ENCODE measurements at places on chromosomes 5 and 9. TPM values are rescaled to one million over a fixed set of nuclear protein-coding genes. Genes with fewer than 3 reads are reported as not detected.

GRCh38 chr5:97004423-97005060, 68.7 kb downstream of the LNPEP start:
- no peak for DNase-seq

Gene PNPLA7
- polyA plus RNA-seq = 5.2 TPM

GRCh38 chr9:23581931-23582330, 244.1 kb downstream of the ELAVL2 start:
- DNase-seq = no peak

Gene ZFAND5
- 189 TPM for polyA plus RNA-seq

DNA sequence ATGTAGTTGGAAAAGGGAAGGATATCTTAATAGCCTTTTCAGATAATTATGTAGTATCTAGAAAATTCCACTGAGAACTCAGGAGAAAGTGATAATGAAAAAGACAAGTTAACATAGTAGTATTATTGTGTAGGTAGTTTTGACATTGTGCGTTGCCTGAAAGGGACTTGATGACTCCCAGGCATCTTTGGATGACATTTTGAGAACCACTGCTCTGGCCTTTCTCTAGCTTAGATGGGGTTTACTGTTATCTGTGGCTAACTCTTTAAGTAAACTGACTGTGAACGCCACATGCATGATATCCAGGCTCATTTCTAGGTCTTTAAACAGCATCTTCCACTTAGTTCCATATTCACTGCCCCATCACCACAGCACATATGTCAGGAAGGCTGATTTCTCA, 14.4 kb upstream of the FYB1 start:
- DNase-seq = no peak

DNA sequence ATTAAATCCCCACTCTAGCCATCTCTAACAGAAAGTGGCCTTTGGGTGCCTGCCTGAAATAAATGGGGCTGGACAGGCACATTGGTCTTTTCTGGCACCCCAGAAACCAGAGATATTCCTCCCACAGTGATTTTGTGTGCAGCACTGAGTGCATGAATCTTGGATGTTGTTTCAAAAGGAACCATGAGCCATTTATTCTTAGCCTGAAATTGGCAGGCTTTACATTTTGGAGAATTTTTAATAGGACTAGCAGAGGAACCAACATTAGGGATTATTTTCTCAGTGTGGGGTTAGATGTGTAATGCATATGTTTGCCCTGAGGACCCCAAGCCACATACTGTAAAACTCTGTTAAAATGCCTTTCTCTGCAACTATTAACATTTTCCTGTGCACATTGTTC, 451.3 kb downstream of the NFIB start:
- no peak for DNase-seq

- no peak for DNase-seq
Observed at GRCh38 chr5:3943859-3944258, 348.2 kb downstream of the IRX1 start.

DNA sequence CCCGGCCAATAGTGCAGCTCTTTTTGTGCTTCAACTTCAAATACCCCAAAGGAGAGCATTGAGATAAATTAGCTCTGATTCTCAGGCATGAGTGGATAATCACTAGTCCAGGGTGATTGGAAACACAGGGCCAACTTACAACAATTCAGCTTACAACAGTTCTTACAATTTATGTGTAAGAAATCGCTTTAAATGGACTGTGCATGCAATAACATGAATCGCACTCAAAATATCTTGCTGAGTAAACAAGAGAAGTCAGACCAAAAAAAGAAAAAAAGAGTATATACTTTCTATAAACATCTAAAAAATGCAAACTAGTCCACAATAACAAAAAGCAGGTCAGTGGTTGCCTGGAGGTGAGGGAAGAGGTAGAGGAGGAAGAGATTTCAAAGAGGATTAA, 150.6 kb upstream of the EDIL3 start:
- no peak for DNase-seq

GRCh38 chr9:7935681-7936080, 136.1 kb upstream of the DMAC1 start:
- DNase-seq = no peak

DNA sequence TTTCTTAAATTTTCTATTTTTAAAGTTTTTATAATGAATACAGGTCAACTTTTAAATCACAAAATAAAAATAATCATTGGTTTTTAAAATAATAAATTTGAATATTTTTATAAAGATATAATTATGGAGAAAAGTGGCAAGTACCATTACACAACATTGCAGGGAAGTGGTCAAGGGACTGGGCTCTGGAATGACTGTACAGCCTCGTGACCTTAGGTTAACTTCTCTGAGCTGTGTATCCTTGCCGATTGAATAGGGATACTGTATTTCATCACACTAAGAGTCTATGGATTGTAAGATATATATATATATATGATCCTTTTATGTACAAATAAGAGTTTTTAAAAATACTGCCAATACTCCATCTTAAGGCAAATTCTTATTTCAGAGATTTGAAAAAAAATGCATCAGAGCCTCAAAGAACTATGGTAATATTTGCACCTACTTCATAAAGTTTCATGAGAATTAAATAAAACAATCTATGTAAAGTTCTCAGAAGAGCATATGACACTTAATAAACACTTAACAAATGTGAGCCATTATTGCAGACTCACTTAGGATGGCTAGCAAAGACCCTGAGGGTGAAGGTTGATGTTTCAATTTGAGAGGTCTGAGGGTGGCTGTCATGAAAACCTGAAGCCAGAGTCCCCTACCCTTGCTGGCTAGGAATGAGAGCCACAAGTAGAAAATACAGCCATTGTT, 136.5 kb downstream of the CCDC192 start:
- DNase-seq = no peak

- no peak for DNase-seq
Observed at GRCh38 chr9:25562101-25562500, 116.1 kb downstream of the TUSC1 start.

DNA sequence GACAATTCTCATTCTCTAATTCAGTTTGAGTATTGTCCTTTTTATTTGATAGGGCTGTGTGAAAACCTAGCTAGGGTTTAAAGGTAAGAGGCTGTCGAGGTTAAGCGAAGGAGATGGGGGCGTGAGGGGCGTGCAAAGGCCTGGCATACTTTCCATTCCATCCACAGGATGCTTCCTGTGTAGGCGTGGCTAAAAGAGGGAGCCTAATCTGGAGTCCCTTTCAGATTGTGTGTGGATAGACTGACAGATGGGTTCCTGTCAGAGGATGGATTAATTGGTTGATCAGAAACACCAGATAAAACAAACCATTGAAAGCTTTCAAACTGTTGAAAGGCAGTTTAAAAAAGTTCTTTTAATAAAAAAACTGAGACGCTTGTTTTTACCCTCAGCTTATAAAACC, 1.1 kb upstream of the ELL2 start:
- no peak for DNase-seq

Gene PCDHA5
- 0.06 TPM for polyA plus RNA-seq

DNA sequence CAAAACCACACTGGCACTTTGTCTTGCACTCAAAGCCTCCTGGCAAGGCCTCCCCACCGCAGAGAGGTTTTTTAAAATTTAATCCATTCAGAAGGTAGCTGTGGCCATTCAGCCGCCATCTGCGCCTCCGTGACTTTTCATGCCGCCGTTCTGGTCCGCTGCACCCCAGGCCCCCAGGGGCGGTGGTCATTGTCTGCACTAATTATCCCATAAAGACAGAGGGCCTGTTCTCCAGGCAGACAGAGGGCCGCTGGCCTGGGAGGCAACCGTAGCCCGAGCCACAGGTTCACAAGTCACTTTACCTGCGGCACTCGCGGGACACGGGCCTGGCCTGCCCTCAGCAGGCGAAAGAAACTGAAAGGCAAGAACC, 49.4 kb downstream of the EXD3 start:
- DNase-seq = no peak

- DNase-seq = no peak
Observed at GRCh38 chr9:78707481-78707991, 410.6 kb downstream of the PSAT1 start.

DNA sequence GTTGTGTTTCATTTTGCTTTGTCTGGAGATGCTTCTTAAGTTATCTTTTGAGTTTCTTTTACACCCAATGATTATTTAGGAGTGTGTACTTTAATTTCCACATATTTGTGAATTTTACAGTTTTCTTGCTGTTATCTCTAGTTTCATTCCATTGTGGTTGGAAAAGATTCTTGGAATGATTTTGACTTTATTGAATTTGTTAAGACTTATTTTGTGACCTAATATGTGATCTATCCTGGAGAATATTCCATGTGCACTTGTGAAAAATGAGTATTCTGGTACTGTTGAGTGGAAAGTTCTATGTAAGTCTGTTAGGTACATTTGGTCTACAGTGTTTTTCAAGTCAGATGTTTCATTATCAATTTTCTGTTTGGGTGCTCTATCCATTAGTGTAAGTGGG, 24.4 kb upstream of the GRAMD2B start:
- no peak for DNase-seq

DNA sequence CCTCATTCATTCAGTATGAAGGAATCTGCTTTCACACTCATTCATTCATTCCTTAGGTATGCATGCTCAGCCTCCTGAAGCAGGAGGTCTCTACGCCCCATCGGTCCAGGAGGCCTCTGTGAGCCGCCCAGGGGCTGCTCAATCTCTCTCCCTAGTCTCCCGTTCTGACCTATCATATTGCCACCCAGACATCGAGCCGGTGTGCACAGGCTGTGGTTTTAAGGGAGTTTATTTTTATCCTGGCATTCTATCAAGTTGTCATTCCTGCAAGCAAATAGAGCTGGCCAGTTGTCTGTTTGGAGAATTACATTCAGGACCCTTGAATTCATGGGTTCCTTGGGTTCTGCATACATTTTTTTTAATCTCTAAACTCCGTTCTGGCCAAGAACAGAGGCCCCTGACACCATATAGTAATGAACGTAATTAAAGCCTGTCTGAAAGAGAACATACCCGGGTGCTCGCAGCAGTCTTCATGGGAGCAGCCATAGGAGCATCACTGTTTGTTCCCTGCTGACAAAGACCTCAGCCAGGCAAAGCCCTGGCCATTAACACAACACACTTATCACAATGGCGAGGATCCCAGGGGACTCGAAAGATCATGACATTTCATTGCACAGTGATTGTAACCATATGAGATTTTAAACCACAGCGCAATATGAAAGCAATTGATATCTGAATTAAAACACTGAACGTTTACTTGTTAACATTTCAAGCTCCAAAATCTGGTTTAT, 80.9 kb downstream of the ADAMTS16 start:
- no peak for DNase-seq

DNA sequence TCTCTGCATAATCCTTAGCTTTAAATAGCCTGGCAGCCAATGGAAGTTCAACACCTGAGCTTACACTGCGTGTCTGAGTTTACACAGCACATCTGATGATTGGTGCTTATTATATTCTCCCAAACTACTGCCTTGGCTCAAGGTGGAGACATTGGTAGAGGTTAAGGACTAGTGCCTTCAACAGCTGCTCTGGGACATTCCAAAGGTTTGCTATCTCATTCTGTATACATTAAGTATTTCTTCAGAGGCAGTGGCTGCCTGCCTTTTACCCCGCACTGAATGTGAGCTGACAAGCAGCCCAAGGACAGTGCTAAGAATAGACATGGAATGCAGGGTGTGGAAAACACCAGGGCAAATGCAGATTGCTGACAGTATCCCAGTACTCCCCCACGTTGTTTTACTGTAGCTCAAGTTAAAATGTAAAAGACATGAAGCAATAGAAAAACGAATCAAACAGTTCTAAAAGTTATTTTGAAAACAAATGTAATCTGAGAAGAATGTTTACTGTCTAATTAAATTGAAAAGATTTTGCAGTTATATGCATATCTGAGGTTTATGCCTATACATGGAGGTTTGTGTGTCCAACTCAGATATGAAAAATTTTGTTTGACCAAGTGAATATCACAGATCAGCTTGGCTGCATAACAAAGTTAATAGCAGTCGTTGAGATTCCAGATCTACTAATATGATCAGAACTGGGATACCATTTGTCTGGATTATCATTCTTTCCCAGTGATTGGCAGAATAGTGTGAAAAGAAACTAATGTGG, 1.8 kb downstream of the HSPB3 start:
- no peak for DNase-seq

DNA sequence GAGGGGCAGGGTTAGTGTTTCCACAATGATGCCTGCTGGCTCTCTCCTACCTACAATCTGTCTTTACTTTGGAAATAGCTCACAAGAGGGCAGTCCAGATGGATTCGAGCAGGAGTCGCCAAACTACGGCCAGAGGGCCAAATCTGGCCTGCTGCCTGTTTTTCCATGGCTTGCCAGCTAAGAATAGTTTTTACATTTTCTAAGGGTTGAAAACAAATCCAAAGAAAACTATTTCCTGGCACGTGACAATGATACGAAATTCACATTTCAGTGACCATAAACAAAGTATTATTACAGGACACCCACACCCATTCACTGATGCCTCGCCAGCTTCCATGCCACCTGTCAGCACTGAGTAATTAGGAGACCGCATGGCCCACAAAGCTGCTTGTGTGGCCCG, 162.9 kb upstream of the WWC1 start:
- DNase-seq = no peak

Gene IL13
- 0.16 TPM for polyA plus RNA-seq

Gene STOM
- 117 TPM for polyA plus RNA-seq

Gene P4HA2
- polyA plus RNA-seq = 45.3 TPM

- no peak for DNase-seq
Observed at GRCh38 chr9:81508476-81508875, 180.9 kb downstream of the TLE1 start.

Gene IFNA2
- not detected for polyA plus RNA-seq

DNA sequence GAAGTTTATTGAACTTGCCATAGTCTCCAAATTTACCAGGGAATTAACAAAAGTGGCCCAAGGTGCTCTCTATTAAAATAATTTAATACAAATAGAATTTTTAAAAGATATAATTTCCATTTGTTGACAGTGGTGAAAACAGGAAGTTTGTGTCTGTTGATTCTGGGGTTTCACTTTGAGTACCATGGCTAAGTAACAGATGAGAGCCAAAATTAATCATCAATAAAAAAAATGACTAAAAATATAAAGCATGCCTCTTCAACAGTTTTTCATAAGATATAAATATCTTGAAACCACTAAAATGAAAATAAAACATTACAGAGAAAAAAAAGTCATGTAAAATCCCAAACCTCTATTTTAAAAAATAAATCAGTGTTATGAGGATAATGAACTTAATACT, 49.8 kb downstream of the SGCD start:
- DNase-seq = no peak

DNA sequence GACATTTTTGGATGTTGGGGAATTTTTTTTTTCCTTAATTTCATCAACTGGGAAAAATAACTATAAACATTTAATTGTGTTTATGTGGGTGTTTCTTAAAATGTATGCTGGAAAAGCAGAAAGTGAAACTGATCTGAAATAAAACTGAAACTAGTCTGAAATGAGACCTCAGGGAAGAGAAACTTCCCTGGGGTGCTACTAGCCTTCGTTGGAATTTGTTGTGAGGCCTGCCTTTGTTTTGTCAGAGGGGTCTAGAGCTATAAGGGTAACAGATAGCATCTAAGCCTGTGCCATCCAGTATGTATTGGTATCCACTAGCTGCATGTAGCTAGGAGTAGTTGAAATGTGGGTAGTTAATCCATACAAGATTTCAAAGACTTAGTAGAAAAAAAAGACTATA, 10.4 kb downstream of the ZNF618 start:
- DNase-seq = no peak

Gene CNTLN
- polyA plus RNA-seq = 25.1 TPM

GRCh38 chr9:93452710-93453046, 703 bp downstream of the FAM120AOS start:
- no peak for DNase-seq

- DNase-seq = no peak
Observed at GRCh38 chr5:68499987-68500386, 284.4 kb downstream of the PIK3R1 start.

- peak; percentile 0 for DNase-seq
Observed at GRCh38 chr5:12292610-12293204, 388.5 kb upstream of the CTNND2 start.
